IMR-90 (cell line): ENCODE measurements at places on chromosomes 7 and 10.

DNA sequence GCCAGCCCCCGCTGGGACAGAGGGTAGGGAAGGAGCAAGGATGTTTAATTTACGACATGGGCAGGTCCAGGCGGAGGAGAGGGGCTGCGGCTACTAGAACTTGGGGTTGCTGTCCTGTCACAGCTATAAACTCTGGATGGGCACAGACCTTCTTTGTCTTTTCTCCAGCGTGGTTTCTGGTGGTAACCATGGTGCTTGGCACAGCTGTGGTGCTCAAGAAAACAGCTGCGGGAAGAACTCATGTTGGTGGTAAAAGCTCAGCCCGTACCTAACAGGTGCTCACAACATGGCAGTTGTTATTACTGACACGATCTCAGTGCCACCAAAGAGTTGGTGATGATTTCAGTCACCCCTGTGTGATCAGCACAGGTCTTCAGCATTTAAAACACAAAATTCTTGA, 13.8 kb downstream of the BAIAP2L1 start:
- no peak for DNase-seq

GRCh38 chr10:69022611-69023010, 34.0 kb downstream of the KIFBP start:
- no peak for DNase-seq

GRCh38 chr10:60646966-60647796, 131.1 kb upstream of the CDK1 start:
- peak; percentile 69 for DNase-seq

GRCh38 chr7:152527610-152528032, 91.8 kb upstream of the KMT2C start:
- no peak for DNase-seq

DNA sequence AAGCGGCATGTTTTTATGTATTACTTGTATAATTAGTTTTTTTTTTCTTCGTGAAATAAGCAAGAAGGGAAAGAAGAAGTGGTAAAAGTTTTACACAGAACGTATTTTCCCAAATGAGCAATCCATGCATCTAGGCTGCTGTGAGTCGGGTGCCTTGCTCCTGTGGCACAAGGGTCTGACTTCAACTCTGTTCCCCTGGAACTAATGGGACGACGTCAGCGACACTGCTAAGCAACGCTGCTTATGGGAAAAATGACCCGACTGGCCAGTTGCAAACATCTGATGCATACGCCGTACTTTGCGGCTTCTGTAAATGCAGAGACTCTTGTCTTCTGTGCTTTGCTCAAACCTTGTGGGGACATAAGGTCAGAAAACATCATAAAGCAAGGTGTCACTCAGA, 66.3 kb downstream of the MPP7 start:
- no peak for DNase-seq

- no peak for DNase-seq
These were observed 254.1 kb downstream of the DIP2C start for GRCh38 chr10:435397-435796.

GRCh38 chr7:37262181-37262580, 186.5 kb downstream of the ELMO1 start:
- no peak for DNase-seq

DNA sequence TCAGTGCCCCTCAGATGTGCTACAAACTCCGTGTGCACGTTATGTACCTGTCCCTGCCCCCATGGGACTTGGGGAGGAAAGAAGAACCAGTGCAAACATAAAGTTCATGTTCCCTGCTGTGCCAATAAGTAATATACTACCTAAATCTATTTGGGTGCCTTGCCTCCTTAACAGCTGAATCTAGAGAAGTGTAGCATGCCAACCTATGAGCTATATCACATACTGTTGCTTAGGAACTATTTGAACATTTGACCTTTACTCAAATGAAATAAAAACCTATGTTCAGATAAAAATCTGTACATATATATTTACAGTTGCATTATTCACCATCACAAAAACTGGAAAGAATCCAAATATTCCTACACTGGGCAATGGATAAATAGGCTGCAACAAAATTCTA, 9.8 kb downstream of the POT1 start:
- no peak for DNase-seq

- no peak for DNase-seq
These were observed at the start of gene KCNMA1 for GRCh38 chr10:77637532-77638320. Gene KCNMA1 (minus strand): TSS chr10:77637808.

- DNase-seq = peak; percentile 1
These were observed 110.5 kb downstream of the EBF3 start for GRCh38 chr10:129853562-129853903.

- no peak for DNase-seq
These were observed 821.5 kb upstream of the IGFBP3 start for GRCh38 chr7:46742601-46743000.

DNA sequence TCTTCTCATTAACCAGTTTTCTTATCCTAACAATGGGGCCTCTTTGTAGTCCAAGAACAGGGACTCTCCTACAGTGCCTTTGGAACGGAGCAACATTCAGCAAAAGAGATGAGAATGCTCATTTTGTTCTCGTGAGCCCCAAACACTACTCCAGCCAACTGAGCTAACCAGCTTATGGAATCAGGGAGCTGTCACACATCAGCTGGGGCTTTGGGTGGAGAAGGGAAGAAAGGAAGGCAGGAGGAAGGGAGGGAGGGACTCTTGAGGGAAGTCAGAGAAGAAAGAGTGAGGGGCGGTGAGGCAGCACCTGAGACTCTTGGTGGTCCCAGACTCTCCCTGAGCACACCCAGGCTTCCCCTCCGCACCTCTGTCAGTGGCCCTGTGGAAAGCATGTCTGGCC, 123.1 kb downstream of the CLEC2L start:
- DNase-seq = no peak

GRCh38 chr7:117986645-117987269, 113.5 kb upstream of the CTTNBP2 start:
- no peak for DNase-seq

GRCh38 chr10:49005270-49005669, 65.6 kb upstream of the LRRC18 start:
- no peak for DNase-seq

DNA sequence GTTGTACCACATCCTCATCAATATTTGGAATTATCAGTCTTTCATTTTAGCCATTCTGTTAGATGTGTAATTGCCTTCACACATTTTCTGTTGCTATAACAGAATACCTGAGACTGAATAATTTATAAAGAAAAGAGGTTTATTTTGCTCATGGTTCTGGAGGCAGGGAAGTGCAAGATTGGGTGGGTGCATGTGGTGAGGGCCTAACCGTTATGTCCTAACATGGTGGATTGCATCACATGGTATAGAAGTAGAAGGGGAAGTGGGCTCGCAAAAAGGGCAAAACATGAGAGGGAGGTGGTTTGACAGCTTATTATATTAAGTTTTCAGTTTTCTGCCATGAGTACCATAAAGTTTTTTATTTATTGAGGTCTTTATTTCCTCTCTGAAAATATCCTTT, 452.0 kb downstream of the ARL4A start:
- no peak for DNase-seq

- DNase-seq = no peak
These were observed 8.6 kb downstream of the CAMK2G start for GRCh38 chr10:73865459-73866442.

- DNase-seq = peak; percentile 67
These were observed 206.9 kb downstream of the PTEN start for GRCh38 chr10:88070080-88070880.

DNA sequence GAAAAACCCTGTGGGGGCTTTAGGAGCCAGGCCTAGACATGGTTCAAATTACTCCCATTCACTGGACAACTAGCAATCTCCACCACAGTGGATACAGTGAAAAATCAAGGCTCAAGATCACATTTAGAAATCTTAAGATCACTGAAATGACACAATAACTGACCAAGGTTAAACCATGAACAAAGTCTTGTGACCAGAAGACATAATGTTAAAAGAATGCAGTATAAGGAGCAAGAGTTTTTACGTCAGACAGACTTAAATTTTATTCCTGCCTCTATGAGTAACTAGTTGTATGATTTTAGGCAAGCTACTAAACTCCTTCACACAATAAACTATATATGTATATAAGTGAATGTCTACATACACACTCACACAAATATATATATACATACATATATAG, 68.5 kb downstream of the MICU1 start:
- peak; percentile 79 for DNase-seq

DNA sequence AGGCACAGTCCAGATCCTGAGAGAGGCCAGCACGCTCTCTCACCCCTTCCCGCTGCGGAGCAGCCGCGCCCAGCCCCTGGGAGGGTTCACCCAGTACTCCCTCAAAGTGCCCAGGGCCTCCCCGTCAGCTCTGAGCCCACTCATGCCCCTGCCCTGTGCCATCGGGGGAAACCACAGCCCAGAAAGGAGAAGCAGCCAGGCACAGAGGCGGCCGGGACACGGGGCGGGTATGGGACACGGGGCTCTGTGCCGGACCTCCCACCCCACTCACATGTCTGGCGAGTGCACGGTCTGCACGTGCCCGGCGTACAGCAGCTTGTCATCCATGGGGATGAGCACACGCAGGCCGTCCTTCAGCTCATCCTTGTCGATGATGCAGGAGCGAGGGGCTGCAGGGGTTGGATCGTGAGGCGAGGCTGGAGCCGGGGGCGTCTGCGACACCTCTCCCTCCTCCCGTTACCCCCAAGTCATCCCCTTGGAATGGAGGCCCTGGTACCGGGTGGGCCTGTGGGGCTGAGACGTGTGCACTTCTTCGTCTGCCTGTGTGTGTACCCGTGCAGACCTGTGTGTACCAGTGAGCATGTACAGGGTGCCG, 38.2 kb downstream of the SLC29A4 start:
- DNase-seq = no peak

- DNase-seq = no peak
These were observed 1.9 kb downstream of the COBL start for GRCh38 chr7:51314726-51315125.

GRCh38 chr10:119059557-119059956, 21.1 kb downstream of the EIF3A start:
- DNase-seq = no peak

DNA sequence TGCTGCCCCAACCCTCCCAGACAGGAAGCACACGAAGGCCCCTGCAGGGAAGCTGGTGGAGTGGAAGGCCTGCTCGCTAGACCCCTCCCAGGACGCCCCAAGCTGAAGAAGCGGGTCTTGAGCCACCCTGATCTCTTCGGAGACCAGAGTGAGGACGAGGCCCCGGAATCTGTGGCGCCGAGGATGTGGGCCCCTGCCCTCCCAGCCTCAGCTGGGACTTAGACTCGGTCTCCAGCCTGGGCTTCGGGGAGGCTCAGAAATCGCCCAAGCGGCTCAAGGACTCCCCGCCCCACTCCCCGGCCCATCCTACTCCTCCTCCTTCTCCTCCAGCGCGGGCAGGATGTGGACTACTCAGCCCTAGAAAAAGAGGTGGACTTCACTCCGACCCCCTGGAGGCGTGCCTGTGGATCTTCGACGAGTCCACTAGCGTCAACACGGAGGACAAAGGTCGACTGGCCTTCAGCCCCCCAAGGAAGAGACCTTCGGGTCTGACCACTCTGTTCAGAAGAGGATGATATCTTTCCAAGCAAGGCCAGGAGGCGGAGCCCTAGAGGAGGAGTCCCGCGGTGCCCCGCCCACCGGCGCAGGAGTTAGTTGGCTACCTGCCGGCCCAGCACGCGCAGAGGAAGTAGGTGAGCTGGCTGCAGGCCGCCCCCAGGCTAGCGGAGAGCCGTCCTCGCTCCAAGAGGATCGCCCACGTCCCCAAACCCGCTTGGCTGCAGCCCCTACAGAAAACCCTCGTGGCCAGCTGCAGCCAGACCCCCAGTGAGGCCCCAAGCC, 21.9 kb upstream of the LANCL2 start:
- no peak for DNase-seq

DNA sequence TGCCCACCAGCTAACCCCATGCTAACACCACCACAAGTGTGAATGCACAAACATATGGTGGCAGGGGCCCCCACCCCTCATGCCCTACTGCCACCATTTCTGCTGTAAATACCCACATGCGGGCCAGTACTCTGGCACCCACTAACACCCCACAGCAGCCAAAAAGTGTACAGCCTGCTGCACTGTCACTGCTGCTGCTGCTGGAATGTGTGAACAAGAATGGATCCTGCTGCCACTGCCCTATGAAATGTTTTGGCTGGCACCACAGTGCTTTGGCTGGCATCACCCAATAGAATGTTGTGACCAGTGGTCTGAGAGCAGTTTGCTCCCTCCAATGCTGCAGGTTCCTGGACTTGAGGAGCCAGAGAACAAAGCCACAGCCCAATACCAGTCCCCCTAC, 606.6 kb upstream of the SORCS1 start:
- no peak for DNase-seq

- DNase-seq = peak; percentile 65
These were observed 15.5 kb upstream of the SLC18A3 start for GRCh38 chr10:49594594-49594993.

GRCh38 chr7:33702514-33703054, 202.8 kb upstream of the BMPER start:
- DNase-seq = no peak

- DNase-seq = no peak
These were observed 70.2 kb upstream of the RAPGEF5 start for GRCh38 chr7:22427104-22427503.

GRCh38 chr10:128739930-128740329, 613.7 kb upstream of the MKI67 start:
- no peak for DNase-seq

GRCh38 chr10:77824908-77825307, 101.6 kb downstream of the DLG5 start:
- no peak for DNase-seq

DNA sequence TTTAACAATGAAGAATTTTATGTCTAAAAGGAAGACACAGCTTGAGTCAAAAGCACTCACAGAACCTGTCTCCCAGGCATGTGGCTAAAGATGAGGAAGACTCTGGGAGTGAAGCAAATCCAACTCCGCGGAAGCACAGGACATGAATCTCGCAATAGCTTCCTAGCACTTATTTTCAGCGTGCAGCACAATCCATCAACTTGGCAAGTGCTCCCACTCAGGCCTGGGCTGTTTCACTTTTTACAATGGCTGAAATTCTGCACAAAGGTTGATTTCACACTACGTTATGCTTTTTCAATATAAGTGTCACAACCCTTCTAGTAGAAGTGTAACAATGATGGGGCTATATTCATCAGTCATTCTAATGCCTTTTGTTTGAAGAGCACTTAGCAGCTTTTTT, 180.2 kb downstream of the XPNPEP1 start:
- no peak for DNase-seq

DNA sequence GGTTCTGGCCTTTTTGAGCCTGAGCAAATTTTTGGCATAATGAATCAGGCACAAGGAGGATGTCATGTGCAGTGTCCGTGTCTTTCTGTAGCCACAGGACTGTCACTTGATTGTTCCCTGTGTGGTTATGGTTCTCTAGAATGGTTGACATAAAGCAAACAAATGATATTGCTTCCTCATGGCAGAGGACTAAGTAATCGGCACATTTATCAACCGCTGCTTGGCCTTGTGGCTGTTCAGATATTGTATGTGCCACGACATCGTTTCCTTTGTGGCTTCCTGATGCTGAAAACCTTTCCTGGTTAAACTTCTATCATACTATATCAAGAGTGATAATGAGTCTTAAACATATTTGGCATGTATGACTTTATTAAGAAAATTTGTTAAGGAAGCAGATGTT, 598.8 kb downstream of the SUGCT start:
- DNase-seq = no peak

DNA sequence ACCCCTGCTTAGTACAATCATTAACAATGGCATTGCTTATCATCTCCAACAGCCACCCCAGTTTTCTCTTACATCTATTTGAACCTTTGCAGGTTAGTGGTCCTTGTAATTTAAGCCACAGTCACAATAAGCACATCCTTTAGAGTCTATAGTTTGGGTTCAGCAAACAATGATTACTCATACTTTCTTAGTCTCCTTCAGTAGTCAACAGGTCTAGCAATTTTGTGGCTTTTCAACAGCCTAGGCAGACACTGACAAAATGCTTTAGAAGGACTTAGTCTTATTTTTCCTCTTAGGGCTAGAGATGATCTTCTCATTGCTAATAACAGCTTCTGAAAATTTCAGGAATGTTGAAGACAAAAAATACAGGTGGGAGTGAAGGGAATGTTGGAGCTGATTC, 32.3 kb upstream of the FAM204A start:
- DNase-seq = no peak
